ENCODE measurements at places on chromosomes 11 and 22.

DNA sequence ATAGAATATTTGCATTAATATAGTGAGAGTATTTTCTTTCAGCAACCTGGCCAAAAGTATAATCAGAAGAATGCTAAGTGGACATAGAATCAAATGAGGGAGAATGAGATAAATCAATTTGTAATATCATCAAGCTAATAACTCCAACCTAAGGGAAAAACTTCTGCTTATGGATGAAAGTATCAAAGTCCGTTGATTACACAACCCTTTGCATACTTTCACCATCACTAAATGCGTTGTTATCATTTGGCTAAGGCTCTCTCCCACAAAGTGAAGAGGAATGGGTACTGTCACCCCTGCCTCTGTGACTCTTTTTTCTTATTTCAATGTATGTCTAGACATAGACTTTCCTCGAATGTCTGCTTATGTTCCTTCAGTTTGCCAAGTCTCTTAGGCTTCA is 16.4 kb upstream of the CASP4 start:
- DNase-seq, result no peak

- no peak for DNase-seq
Measured at GRCh38 chr22:28230671-28231070, 311.6 kb upstream of the PITPNB start.

DNA sequence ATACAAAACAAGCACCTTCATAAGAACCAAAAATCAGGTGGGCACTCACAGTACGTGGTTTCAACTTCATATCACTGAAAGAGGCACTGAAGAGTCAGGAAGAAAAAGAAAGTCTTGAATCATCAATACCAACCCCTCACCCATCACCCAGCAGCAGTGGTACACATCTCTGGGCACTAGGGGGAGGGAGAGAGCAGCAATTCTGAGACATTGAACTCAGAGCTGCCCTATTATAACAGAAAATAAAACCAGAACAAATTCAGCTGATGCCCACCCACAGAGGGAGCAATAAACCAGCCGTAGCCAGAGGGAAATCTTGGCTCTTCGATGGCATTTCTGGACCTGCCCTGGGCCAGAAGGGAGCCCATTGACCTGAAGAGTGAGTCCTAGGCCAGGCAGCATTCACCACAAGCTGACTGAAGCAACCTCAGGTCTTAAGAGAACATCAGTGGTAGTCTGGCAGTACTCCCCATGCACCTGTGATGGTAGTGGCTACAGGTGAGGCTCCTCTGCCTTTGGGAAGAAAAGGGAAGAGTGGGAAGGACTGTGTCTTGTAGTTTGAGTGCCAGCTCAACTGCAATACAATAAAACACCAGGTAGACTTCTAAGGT is 42.2 kb upstream of the FAM181B start:
- peak; percentile 35 for DNase-seq

- peak; percentile 80 for DNase-seq
Measured at GRCh38 chr22:46754110-46754799, 8.2 kb upstream of the TBC1D22A start.

DNA sequence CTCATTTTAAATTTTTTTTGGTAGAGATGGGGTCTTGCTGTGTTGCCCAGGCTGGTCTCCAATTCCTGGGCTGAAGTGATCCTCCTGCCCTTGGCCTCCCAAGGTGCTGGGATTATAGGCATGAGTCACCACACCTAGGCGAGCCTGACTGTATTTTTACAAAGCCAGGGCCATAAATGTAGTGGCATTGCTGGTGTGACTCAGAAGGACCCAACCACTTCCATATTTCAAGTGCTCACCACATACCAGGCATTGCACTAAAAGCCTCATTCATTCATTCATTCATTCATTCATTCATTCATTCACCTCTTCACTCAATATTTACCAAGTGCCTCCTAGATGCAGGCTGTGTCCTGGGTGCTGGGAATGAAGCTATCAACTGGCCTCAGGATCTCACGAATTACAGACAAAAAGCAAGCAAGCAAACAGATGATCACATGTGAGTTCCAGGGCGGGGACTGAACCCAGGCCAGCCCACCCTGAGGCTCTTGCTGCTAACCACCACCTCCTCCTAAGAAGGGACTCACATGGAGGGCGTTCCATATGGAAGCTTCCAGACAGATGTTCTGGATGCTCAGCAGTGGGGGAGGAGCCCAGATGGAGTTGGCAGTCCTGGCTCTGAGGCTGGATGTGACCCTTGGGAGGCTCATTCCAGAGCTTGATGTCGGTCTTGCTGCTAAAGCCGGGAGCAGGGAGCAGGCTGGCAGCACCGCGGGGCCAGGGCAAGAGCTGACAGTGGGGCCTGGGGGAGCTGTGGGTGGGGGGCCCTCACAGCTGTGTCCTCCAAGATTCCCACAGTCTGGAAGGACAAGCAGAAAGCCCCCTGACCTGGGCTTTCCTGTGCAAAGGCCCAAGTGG is 158.8 kb downstream of the CTTN start:
- DNase-seq, result no peak

GRCh38 chr11:67506426-67507051 is 1.4 kb upstream of the PITPNM1 start:
- DNase-seq, result no peak

DNA sequence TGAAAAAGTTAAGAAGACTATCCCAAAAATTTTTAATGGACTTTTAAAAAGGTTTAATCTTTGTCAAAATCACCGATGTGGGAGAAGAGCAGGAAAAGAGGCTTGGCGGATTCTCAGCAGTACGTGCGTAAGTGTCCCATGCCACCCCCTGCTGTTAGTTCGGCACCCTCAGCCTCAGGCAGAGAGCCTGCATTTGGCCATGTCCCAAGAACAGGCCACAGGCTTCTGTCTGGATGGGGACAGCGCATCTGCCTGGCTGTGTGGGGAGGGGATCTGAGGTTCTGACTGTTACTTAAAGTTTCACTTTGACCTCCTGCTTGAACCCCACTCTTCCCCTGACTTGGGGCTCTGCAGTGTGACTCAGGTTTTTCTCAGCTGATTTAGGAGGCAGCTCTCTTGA is 35.3 kb downstream of the EXT2 start:
- DNase-seq, result no peak

DNA sequence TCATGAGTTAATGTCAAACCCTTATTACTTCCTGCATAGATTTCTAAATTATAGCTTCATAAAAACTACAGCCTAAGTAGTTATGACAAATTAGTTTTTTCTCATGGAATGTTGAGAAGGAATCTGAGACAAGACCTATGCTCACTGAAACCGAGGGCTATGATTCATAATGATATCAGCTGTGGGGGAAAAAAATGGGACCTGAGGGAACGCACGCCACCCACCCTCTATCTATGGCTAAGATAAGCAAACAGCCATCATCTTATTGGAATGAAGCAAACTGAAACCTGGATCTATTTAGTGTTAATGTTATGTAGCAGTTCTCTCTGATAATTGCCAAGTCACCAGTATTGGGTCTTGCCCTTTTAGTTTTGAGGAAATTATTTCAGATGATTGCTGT is 906.9 kb upstream of the RAG2 start:
- no peak for DNase-seq

DNA sequence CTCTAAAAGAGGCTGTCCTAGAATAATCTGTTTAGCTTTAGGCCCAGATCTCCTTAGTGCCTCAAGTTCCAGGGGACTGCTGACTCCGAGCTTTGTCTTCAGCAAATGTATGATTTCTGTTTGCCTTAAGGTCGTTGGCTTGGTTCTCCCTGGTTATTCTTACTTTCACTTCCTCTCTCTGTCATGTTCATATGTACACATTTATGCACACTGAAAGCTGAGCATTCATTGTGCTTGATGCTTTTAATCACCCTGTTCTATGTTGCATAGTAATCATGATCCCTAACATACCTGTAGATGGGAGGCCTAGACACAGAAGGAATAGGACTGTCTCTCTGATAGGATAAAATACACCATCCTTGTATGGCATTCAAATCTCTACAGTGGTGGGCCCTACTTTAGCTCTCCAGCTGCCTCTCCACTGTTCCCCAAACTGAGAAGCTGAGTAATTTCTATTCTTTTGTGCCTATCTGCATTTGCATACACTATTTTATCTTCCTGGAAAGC is 7.2 kb downstream of the PPFIBP2 start:
- DNase-seq, result no peak

- DNase-seq, result no peak
Measured at GRCh38 chr11:71501071-71501985, 25.7 kb upstream of the KRTAP5-7 start.

GRCh38 chr11:78438298-78438975 is 20.8 kb upstream of the GAB2 start:
- DNase-seq, result no peak

DNA sequence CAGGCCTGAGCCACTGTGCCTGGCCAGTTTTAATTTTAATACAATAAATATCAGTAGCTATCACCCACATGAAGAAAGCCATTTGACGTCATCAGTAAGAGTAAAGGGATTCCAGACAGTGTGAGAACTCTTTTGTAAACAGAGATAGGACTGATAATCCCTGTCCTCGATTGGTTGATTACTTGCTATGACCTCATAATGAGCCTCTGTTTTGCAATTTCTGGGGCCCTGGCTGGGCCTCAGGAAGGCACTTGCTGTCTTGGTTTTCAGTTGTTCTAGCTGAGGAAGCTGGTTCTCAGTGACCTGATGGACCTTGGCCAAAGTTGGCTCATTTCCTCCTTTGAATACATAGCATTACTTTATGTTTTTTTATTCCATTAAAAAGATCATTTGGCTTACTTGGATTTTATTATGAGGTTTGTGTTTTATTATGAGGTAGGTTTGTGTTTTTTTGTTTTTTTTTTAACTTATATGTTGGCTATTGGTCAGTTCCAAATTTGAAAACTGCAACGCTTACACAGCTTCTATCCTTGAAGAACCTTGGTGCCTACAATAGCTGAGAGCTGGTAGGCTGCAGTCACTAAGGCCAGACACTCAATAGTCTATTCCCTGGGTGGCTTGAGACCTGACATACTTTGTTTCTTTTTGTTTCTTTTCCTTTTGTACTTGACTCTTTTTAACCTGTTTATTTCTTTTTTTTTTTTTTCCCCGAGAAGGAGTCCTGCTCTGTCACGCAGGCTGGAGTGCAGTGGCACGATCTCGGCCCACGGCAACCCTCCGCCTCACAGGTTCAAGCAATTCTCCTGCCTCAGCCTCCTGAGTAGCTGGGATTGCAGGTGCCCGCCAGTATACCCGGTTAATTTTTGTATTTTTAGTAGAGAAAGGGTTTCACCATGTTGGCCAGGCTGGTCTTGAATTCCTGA is 20.0 kb downstream of the MARK2 start:
- no peak for DNase-seq

DNA sequence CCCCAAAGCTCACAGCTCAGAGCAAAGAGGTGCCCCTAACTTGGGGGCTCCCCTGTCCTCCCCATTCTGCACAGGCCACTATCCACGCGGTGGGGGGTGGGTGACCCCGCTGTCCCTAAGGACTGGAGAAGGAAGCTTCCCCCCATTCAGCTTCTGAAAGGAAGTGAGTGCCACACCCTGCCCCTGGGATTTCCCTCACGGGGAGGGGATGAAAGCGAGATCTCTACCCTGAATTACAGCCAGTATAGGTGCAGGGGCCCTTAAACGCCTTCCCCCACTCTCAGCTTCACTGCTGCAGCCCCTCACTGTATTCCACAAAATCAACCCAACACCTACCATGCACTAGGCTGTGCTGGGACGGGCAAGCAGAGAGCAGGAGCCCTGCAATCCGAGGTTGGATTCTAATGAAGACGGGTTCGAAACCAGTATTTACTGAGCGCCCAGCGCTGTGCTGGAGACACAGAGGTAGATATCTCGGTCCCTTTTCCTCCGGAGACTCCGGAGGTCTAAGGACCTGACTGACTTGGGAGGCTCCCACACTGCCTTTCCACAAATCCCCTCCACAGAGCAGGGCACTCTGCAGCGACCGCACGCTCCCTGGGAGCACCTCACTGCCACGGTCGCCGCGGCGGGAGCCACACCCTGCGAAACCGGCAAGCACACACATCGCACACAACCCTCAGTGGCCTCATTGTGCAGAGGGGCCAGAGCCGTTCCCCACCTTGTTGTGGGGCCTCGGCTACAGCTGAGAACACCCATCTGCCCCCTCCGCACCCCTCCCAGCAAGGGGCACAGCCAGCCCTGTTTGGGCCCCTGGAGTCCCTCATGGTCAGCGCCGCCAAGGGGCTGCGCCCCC is 1.8 kb downstream of the AHNAK start:
- peak; percentile 39 for DNase-seq

DNA sequence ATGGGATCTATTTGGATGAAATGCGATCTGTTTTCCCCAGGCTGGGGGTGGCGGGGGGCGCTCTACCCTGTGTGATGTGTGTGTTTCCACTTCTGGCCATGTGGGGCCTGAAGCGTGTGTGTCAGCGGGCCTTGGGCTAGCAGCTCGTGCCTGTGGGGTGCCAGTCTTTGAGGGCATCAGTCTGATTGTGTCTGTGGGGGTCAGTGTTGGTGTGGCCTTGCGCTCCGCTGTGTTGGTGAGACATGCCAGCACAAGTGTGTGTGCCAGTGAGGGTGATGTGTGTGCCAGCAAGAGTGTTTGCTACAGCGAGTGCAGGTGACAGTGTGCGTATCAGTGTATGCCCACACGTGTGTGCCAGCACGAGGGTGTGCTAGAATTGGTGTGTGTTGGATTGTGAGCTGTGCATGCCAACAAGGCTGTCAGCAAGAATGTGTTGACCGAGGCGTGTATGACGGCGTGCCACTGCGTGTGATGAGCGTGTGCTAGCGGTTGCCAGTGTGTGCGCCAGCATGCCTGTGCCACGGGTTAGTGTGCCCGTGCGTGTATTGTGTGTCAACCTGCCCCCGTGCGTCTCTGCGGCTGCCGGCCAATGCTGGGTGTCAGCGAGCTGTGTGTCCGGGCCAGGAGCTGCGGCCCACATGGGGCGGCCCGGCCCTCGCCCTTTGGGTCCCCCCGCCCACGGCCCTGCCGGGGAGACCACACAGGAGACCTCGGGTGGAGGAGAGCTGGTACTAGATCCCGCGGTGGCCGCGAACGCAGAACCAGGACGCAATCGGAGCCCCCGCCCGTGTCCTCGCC is 519 bp downstream of the ARRB1 start:
- peak; percentile 24 for DNase-seq

DNA sequence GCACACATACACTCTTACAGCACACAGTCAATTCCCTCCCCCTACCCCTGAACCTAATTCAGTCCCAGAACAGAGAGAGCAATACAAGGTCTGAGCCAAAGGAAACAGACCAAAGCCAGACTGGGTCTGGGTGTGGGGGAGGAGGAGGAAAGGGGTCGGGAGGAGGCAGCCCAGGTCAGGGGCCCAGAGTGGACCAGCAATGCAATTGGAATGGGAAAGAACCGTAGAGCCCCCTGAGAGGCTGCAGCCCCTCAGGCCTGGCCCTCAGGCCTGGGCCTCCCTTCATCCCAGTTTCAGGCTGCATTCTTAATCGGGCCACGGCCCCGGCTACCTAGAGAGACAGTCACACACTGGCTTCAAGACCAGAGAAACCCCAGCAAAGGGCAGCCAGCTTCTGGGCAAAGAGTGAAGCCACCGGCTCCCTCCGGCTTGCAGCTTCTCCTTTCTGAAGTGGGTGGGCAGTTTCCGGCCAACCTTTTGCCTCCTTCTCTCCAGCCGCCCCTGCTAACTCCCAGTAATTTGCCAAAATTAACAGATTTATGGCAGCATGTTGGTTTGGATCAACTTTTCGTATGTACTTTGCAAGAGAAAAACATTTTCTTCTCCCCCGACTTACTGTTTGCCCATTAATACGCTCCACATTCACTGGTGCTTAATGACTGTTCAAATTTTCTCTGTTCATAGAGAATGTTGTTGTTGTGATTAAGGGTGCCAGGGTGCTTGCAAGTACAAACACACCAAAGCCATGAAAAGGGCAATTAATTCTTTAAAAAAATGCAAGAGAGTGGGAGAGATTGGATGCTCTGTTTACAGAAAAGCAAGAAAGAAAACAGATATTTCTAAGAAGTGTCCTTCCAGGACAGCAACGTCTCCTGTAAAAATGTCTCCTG is 488.3 kb downstream of the MN1 start:
- no peak for DNase-seq

- no peak for DNase-seq
Measured at GRCh38 chr11:67997475-67997921, 6.4 kb downstream of the UNC93B1 start.

Data from CD4-positive, alpha-beta T cell treated with Interferon alpha-2 for 1 hour (primary cell).